Dorsolateral prefrontal cortex (tissue), 122 donors: ENCODE measurements at places on chromosomes 11 and 22.

GRCh38 chr22:17268501-17269223 is 49.4 kb upstream of the ADA2 start:
- DNase-seq, result no peak

DNA sequence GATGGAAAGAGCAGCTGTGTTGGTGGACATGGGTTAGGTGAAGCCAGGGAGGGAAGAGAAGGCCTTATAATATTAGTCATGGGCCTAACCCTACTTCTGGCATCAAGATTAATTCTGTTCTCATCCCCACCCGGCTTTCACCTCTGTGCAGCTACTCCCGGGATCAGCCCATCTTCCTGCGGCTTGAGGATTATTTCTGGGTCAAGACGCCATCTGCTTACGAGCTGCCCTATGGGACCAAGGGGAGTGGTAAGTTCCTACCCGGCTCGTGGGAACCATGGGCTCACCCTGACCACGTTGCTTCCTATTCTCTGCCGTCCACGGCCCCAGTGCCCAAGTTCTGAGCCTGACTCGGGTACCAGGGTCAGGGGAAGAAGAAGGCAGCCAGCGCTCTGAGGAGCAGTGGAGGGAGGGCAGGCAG is 51.6 kb downstream of the ST3GAL4 start:
- no peak for DNase-seq

DNA sequence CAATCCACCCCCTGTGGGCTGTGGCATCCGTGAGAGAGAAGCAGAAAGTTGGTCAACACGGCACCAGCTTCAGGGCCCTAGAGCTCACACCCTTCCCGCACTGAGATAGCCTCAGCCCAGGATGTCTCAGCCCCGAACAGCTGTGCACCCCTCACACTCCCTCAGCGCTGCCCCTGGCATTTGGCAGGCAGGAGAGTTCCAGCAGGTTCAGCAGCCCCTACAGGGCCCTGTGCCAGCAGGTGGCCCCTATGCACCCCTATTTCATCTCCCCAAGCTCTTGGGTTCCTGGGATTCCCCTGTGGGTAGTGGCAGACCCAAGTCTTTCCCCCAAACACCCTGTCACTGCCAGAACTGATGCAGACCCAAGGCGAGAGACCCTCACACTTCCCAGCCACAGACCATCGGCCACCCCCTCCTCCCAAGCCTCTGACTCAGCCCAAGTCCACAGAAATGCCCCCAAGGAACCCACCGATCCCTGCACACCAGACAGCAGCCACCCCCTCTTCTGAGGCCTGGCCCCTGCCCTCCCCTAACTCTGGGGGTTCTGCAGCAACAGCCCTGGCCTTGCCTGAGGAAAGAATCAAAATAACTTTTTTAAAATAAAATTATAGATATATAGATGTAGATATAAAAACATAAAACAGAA is 183.6 kb downstream of the IGLL1 start:
- no peak for DNase-seq

DNA sequence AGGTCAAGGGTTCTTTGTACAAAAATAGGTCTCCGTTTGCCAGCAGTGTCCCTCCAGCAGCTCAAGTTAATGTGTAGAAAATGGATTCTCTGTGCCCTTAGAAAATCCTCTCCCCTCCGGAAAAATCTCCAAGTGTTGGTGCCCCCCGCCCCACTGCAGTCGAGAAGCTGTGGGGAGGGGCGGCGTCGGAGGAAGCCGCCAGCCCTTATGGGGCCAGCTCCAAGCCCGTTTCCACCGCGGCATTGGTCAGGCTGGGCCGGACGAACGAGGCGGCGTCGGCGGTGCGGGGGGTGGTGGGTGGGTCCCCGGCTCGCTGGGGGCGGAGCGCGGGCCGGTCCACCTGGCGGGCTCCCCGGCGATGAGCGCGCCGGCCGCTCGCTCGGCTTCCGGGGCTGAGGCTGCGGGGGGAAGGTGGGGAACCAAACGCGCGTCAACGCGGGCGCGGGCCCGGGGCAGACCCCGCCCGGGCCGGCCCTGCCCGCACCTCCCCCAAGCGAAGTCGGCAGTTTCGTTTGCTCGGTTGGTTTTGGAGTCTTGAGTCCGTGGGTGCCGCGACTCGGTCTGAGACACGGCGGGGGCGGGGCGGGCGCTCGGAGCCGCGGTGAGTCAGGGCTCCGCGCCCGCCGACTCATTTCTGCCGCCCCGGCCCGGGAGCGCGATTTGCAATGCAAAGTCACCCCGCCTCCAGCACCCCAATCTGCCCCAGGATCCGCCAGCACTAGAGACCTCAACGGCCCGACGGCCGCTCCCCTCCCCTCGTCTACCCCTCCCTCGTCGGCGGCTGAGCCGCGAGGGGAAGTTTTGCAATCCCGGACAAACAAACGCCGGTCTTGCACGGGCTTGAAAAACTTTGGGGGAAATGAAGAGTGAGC is 1.4 kb downstream of the ASCL2 start:
- DNase-seq, result no peak

GRCh38 chr22:32882360-32882755 is 80.9 kb downstream of the TIMP3 start:
- DNase-seq, result no peak

DNA sequence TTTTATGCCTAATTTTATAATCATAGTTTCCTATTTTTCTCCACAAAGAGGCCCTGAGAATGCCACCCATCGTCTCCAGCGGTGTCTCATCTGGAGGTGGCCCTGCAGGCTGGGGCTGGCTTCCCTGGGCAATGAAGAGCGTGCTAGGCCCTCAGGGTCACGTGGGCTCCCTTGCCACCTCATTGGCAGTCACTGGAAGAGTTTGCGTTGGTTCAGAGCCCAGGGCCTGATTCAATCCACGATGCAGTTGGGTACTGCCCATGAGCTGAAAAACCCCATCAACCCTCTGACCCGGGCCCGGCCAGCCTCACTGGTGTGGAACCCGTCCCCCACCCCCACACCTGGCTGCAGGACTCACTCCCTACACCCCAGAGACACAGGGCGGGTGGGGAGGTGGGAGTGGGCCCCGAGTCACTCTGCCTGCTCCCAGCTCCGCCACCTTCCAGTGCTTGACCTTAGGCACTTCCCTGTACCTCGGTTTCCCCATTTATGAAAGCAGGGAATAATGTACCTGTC is 43.4 kb upstream of the A4GALT start:
- DNase-seq, result no peak

DNA sequence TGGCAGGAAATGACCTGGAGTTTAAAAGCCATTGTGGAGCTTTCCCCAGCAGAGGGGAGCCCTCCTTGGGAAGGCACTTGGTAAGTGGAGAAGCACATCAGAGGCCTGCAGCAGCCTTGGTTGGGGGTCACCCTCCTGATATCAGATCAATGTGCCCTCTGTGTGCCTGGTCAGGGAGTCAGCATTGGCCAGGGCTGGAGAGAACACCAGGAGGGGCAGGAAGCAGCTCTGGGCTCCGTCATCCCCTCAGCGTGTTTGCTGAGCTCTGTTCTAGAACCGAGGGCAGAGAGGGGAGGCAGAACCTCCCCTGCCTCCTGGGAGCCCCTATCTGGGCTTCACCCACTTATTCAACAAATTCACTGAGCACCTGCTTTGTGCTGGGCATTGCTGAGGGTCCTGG is 846.0 kb downstream of the TBC1D22A start:
- DNase-seq, result no peak

- DNase-seq, result no peak
Measured at GRCh38 chr11:111764621-111765020, 1.6 kb downstream of the PPP2R1B start.

DNA sequence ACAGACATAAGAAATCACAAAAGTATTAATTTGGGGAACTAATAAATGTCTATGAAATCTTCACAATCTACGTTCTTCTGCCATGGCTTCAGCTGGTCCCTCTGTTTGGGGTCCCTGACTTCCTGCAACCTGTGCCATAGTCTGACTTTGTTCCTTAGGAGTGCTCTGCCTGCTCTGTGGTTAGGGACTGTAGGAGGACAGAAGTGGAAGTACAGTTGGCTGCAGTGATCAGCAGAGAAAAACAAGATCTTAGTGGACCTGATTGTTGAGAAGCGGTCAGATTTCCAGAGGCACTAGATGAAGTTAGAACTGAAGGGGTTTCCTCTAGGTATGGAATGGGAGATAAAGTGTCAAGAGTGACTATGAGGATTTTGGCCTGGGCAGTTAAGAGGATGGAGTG is 80.6 kb downstream of the PPP6R3 start:
- DNase-seq, result no peak

DNA sequence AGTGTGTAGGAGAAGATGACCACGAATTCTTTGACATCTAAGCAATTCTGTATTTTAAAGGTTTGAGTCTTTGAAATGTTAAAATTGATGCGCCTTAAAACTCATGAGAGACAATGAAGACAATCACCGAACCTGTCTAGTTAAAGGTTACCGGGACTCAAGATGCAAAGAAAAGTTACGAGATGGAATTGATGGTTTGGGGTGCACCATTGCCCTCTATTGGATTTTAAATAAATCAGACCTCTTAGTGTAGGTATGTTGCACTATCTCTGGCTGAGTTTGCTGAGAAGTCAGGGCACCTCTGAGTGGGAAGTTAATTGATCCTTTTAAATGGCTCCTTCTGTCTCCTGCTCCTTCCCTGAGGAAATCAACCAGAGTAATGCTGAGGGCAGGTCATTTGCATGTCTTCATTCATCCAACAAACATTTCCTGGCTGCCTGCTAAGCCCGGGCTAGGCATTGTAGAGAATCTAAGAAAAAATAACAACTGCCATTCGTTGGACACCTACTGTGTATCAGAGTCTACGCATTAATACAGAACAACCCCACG is 19.4 kb upstream of the TMA7B start:
- DNase-seq, result no peak
